ENCODE measurements at places on chromosomes 6 and 20.

- DNase-seq, result no peak
These were observed 795.1 kb upstream of the HS3ST5 start for GRCh38 chr6:115137910-115138309.

DNA sequence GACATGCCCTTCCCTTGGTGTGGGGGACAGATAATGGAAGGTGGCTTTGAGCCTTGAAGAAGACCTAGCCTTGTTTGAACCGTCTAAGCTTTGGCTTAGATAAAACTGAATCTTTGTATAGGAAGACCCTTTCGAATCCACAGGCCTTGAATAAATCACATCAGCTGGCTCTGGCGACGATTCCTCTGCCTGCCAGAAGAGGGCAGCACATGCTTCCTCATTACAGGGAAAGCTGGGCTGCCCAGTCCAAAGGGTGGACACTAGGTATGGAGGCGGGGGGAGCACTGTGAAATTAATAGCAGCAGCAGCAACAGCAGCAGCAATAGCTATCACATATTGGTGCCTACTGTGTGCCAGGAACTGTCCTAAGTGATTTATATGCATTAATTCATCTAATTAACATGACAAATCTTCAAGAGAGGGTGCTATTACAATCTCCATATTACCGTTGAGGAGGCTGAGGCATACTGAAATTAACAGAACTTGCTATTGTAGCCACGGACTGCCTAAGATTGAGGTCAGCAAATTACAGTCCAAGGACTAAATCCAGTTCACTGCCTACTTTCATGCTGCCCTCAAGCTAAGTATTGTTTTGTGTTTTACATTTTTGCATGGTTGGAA is 85.1 kb downstream of the CLIC5 start:
- peak; percentile 50 for DNase-seq

DNA sequence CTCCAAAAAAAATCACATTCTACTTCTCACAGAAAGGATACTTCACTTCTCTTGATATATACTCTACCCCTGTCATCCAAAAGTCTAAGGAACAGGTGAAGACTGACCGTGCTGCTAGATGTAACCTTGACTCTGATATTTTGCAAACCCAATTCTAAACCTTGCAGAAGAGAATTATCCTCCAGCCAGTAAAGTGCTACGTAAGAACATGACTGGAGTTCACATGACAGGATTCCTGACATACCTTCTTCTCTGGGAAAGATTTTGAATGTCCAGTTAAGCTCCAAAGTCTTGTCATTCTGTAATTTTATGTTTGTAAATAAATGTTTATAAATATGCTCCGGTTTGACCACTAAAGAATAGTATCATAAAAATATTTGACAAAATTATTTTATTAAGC is 35.8 kb downstream of the BTBD9 start:
- DNase-seq, result peak; percentile 13

GRCh38 chr20:58452667-58453255 is 62.4 kb downstream of the APCDD1L start:
- DNase-seq, result peak; percentile 9

DNA sequence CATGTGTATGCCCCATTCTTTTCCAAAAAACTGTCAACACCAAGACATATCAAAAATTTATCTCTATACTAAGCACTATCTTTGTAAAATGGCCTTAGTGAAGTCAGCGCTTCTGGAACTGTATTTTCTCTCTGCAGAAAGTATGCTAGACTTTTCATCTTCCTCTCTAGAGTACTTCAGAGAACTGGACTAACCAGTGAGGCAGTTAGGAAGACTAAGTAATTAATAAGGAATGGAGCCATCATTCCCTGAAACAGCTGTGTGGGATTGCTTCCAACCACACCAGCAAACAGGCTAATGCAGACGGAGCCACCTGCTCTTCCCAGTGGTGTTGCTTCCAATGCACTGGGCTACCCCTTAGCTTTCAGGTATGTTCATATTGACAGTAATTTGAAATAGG is 169.1 kb upstream of the FUT9 start:
- no peak for DNase-seq

DNA sequence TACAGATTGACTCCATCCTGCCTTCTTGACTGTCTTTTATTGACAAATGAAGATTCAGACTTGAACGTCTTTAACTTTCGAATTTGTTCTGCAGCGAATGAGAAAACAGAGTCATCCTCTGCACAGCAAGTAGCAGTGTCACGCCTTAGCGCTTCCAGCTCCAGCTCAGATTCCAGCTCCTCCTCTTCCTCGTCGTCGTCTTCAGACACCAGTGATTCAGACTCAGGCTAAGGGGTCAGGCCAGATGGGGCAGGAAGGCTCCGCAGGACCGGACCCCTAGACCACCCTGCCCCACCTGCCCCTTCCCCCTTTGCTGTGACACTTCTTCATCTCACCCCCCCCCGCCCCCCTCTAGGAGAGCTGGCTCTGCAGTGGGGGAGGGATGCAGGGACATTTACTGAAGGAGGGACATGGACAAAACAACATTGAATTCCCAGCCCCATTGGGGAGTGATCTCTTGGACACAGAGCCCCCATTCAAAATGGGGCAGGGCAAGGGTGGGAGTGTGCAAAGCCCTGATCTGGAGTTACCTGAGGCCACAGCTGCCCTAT is 12.2 kb downstream of the BRD2 start:
- DNase-seq, result no peak

DNA sequence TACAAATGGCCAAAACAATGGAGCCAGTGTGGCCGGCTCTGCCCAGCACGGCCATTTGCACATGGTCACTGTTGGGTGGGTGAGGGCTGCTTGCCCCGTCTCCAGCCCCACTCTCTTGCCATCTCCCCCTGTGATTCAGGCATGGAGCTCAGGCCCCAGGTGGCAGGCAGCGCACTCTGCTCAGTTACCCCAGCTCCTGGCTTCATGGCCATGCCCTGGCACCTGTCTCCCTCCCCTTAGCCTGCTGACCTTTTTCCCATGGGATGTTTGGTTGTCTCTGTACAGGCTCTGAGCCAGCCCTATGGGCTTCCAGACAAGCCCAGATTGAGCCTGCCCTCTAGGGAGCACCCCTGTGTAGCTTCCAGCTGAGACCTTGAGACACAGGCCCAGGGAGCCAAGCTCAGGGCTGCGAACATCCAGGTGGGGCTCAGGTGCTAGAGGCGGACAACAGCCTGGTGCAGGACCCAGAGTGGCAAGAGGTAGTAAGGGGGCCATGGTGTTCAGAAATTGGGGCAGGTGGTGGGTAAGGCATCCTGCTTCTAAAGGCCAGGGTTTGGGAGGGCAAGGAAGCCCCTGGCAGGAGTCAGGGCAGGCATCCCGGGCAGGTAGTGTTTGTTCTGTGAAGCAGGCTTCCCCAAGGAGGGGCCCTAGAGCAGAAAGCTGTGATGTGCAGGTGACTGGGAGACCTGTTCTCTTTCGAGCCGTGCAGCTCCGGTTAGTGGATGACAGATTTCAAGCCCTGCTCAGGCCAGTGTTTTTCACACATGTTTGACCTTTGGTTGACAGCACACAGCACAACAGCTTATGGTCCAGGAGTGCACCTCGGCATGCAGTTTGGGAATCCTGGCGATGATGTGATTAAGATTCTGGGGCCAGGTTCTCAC is 17.7 kb downstream of the SYNJ2 start:
- DNase-seq, result no peak

- DNase-seq, result peak; percentile 18
These were observed 88.9 kb upstream of the NT5E start for GRCh38 chr6:85360794-85361642.

DNA sequence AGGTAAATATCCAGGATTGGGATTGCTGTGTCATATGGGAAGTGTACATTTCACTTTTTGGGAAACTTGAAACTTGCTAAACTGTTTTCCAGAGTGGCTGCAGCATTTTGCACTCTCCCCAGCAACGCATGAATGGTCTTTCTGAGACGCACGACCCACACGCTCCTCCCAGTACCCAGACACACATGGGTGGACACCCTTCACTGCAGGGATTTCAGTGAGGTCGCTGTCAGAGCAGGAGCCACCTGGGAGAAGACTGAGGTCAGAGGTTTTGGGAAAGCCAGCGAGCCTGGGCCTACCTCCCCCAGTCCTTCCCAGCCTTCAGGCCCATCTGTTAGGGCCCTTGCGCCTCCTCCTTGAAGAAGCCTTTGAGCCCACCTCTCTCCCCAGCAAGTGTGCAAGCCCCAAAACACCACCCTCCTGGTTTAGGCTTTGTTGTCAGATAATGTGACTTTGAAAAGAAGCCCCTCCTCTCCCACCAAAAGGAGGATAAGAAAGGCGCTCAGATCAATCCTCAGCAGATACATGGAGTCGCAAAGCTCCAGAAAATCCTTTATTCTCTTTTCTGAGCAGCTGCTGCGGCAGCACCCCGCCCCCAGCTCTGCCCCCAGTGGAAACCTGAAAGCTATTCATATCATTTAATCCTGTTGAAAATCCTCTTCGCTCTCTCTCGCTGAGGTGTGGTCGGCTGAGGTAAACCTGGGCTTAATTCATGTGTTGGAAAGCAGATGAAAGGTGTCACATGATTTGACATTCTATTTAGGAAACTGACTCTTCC is 12.7 kb upstream of the JAG1 start:
- no peak for DNase-seq

DNA sequence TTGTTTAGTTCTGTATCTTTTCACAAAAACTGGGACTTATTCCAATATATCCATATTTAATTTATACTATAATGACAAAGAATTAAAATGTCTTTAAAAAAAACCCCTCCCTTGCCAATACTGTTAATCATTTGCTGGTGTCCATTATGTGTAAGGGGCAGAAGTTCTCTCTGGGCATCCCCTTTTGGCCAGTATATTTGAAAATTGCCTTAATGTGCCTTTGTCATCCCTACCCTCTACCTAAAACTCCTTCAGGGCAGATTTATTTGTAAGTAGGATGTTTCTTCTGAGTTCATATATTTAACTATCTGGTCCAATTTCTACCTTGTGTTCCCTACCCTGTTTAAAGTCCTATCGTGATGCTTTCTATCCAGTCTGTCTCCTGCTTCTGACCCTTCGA is 62.9 kb downstream of the ARHGAP18 start:
- DNase-seq, result no peak

DNA sequence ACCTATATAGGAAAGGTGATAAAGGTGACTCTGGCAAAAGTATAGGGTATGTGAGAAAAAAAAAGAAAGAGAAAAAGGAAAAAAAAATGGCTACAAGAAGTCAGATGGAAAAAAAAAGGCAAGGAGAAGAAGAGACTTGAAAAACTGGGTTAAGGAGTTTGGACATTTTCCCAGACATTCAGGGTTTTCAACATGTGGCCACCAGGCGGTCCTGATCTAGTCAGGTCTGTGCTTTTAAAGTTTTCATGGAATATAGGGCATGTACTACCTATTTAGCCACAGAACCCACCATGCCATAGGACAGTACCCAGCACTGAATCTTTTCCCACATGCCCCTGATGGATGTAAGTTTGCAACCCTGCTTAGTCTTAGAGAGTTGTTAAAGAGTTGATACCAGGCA is 433.7 kb downstream of the MAFB start:
- DNase-seq, result no peak

GRCh38 chr6:139378882-139379341 is 4.5 kb upstream of the CITED2 start:
- DNase-seq, result no peak

DNA sequence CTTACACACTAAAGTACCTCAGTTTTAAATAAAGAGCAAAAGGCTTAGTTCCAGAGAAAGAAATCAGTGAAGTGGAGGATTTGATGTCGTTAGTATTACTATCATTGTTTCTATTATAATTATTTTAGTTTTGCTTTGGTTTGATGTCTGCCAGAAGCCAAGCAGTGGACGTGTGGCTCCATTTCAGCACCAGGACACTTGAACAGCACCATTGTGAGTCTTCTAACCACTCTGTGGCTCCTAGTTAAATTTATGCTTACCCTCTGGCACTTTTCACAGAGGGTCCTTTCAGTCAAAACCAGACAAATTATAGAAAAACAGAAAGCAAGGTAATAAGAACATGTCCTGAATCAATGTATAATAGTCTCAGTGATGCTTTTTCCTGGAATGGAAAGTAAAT is 3.4 kb downstream of the COL9A1 start:
- no peak for DNase-seq

DNA sequence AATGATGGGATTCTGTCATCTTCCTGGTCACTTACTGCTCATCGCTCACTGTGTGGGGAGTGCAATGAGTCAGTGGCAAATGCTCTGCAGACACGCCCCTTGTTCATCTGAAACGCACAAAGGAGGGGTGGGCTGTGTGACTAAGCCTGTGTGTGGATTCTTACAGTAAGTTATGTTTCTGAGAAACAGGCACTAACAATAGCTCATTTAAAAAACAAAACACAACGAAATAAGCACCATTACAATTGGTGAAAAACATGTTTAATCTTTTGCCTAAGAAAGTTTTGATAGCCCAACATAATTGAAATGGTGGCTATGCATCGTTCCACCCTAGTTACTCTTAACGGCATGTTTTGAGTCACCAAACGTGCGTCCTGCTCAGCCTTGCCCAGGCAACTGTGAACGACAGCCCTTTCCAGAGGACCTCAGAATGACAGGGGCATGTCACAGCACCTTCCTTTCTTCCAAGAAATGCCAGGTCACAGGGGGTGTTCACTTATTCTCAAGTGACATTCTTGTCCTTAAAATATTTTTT is 118.4 kb upstream of the SGK1 start:
- no peak for DNase-seq

DNA sequence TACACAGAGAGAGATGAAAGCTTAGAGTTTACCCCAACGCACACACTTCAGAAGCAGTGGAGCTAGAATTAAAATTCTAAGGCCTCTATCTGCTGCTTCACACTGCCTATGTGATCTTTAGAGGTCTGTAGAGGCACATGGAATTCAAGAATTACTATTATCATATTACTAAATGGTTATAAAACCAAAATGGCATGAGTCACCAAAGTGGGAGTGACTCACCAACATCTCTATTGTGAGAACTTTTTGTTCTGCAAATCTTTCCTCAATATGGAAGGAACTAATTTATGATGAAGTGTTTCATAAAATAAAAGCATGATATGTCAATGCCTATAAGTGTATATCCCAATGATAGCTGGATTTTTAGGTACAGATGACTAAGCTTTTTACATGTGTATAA is 28.5 kb upstream of the TMEM244 start:
- DNase-seq, result no peak

- DNase-seq, result no peak
These were observed 99.6 kb upstream of the POPDC3 start for GRCh38 chr6:105279463-105279862.

GRCh38 chr6:89895276-89895874 is 1.1 kb downstream of the GJA10 start:
- peak; percentile 34 for DNase-seq

DNA sequence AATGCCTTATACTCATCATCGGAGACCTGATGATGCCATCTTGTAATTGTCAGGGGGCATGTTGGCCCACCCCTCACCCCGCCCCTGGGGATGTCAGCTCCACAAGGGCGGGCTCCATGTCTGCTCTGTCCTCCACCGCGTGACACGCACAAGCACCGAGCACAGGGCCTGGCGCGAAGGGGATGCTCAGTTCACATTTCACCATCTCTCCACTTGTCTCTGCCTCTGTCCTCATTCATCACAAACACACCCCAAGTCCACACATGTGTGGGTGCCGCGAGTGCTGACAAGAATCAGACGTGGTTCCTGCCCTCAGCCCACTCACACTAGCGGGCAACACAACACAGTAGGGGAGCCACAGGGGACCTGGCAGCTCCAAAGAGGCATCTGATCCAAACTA is 151.2 kb upstream of the PTPN1 start:
- DNase-seq, result no peak

All from large intestine (tissue), 12 donors.